Esophagus (tissue), 2 donors: ENCODE measurements at places on chromosomes 5 and 9. TPM values are rescaled to one million over a fixed set of nuclear protein-coding genes. Genes with fewer than 3 reads are reported as not detected.

Gene PPP2R2B
- 0.78 TPM for polyA plus RNA-seq

Gene STC2
- polyA plus RNA-seq: 1.4 TPM

Gene NUTM2G
- 0.06 TPM for polyA plus RNA-seq

Gene PDLIM4
- polyA plus RNA-seq: 58.9 TPM

Gene CCIN
- not detected for polyA plus RNA-seq

Gene ZNF483
- 0.09 TPM for polyA plus RNA-seq

Gene TNFSF8
- polyA plus RNA-seq: 0.18 TPM

Gene TEX53
- not detected for polyA plus RNA-seq

Gene KIF12
- polyA plus RNA-seq: 0.39 TPM

Gene RNF224
- 3.7 TPM for polyA plus RNA-seq

Gene TERT
- 0.51 TPM for polyA plus RNA-seq

Gene SLC6A19
- not detected for polyA plus RNA-seq

Gene GRXCR2
- polyA plus RNA-seq: 0.04 TPM

Gene LHX3
- polyA plus RNA-seq: not detected

Gene EIF4E1B
- not detected for polyA plus RNA-seq

Gene NSA2
- 80.6 TPM for polyA plus RNA-seq

Gene CHSY3
- polyA plus RNA-seq: 0.14 TPM

Gene PNPLA7
- 2.3 TPM for polyA plus RNA-seq

Gene P4HA2
- 11.9 TPM for polyA plus RNA-seq

Gene FOXD4L3
- 0.10 TPM for polyA plus RNA-seq

Gene AGXT2
- polyA plus RNA-seq: not detected

Gene PLAC8L1
- 0.22 TPM for polyA plus RNA-seq

Gene SPATA31D1
- polyA plus RNA-seq: not detected

Gene ANKRD31
- polyA plus RNA-seq: 0.26 TPM

Gene C5orf63
- polyA plus RNA-seq: 4.1 TPM

Gene INSL4
- polyA plus RNA-seq: not detected

Gene KCNMB1
- polyA plus RNA-seq: 8.2 TPM

Gene ESM1
- not detected for polyA plus RNA-seq

Gene LCN6
- 9.0 TPM for polyA plus RNA-seq

Gene JAK2
- polyA plus RNA-seq: 3.9 TPM

Gene PCSK5
- 6.1 TPM for polyA plus RNA-seq

Gene FSTL4
- 2.1 TPM for polyA plus RNA-seq

Gene LECT2
- polyA plus RNA-seq: not detected

Gene ARHGAP26
- polyA plus RNA-seq: 3.1 TPM

Gene N4BP3
- 16.9 TPM for polyA plus RNA-seq

Gene TRAF1
- polyA plus RNA-seq: 6.1 TPM

Gene CDKN2B
- 63.7 TPM for polyA plus RNA-seq

Gene SV2C
- polyA plus RNA-seq: 0.22 TPM

Gene MLLT3
- polyA plus RNA-seq: 4.6 TPM

Gene TEX10
- 6.9 TPM for polyA plus RNA-seq

Gene RANBP17
- polyA plus RNA-seq: 0.32 TPM

Gene ANKRD18A
- 1.2 TPM for polyA plus RNA-seq

Gene HTR4
- 0.20 TPM for polyA plus RNA-seq

Gene TXNDC15
- polyA plus RNA-seq: 14.5 TPM

Gene UQCRQ
- polyA plus RNA-seq: 424 TPM

Gene SURF2
- 32.9 TPM for polyA plus RNA-seq

Gene CDO1
- polyA plus RNA-seq: 0.41 TPM

Gene LIX1
- polyA plus RNA-seq: not detected

Gene GLRA1
- not detected for polyA plus RNA-seq

Gene PCDHB4
- 0.36 TPM for polyA plus RNA-seq

Gene PDCD1LG2
- polyA plus RNA-seq: 0.18 TPM

Gene MARCOL
- not detected for polyA plus RNA-seq

Gene RGS7BP
- 0.02 TPM for polyA plus RNA-seq

Gene RNF38
- 5.0 TPM for polyA plus RNA-seq

Gene PCDHA3
- polyA plus RNA-seq: not detected

Gene EFCAB9
- polyA plus RNA-seq: not detected

Gene SPINK4
- not detected for polyA plus RNA-seq

Gene TTC23L
- polyA plus RNA-seq: 0.04 TPM

Gene TMEM171
- polyA plus RNA-seq: 5.6 TPM
